Lung (tissue), 17 donors: ENCODE measurements at places on chromosomes 13 and 19. TPM values are rescaled to one million over a fixed set of nuclear protein-coding genes. Genes with fewer than 3 reads are reported as not detected.
A peak's percentile ranks its signal among the peaks of the same experiment; 100 is the strongest.

GRCh38 chr13:43583321-43583720 is 203.5 kb downstream of the ENOX1 start:
- no peak for DNase-seq

GRCh38 chr13:28432816-28433560 is 61.9 kb downstream of the FLT1 start:
- no peak for DNase-seq

DNA sequence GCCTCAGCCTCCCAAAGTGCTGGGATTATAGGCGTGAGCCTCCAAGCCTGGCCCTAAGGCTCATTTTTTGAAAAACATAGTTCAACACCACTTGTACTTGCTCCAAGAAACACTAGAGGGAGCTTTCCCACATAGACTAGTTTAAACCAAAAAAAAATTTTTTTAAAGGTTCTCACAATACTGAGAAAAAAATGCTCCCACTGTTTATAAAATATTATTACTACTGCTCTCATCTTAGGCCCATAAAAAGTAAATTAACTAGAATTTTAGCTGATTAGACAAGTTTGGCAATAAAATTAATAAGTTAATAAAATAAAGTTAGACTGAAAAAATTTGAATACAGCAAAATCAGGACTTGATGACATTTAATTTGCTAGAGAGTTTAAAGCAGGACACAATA is 109.5 kb downstream of the TBC1D4 start:
- no peak for DNase-seq

DNA sequence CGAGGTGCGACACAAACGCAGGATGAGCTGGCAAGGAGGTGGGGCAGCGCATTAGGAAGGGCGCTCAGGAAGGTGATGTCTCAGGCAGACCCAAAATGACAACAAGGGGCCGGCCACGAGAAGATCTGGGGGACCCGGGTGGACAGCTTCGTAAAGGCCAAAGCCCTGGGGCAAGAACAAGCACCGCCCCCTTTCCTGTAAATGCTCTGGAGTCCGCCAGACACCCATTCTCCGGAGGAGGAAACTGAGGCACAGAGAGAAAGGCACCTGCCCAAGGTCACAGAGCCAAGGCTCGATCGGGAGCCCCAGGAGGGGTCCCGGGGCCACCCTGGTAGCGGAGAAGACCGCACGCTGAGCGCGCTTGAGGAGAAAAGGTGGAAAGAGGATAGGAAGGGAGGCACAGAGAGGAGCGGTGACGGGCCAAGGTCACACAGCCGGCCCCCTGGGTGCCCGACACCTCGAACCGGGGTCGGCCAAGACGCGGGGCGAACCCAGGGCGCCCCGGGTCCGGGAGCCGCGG is 571 bp downstream of the SAFB2 start:
- DNase-seq, result peak; percentile 12

- DNase-seq, result no peak
These were observed 198.8 kb downstream of the GPC6 start for GRCh38 chr13:93425411-93425810.

GPR4 gene
- polyA plus RNA-seq, result 12.6 TPM
